ENCODE measurements at places on chromosomes 1 and 21.

- DNase-seq: no peak
These were observed 30.3 kb upstream of the FAM78B start for GRCh38 chr1:166197141-166197540.

DNA sequence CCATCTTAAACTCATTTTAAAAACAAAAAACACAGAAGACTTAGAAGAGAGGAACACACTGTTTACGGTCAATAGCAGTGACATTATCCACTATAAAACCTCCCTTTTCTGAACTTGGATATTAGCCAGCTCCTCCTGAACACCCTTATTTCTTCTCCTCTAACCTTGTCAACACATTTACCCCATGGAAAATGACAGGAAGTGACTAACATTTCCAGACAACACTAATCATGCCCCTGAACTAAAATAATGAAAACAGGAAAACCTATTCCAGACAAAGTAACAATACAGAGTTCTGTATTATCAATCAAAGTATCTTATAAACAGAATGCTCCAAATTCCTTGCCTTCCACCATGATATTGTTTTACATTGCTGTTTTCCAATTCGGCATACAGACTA, 45.3 kb downstream of the PALMD start:
- DNase-seq: no peak

- DNase-seq: no peak
These were observed 3.0 kb downstream of the BEST4 start for GRCh38 chr1:44785029-44785380.

- DNase-seq: no peak
These were observed 13.7 kb downstream of the CD34 start for GRCh38 chr1:207897188-207897587.

DNA sequence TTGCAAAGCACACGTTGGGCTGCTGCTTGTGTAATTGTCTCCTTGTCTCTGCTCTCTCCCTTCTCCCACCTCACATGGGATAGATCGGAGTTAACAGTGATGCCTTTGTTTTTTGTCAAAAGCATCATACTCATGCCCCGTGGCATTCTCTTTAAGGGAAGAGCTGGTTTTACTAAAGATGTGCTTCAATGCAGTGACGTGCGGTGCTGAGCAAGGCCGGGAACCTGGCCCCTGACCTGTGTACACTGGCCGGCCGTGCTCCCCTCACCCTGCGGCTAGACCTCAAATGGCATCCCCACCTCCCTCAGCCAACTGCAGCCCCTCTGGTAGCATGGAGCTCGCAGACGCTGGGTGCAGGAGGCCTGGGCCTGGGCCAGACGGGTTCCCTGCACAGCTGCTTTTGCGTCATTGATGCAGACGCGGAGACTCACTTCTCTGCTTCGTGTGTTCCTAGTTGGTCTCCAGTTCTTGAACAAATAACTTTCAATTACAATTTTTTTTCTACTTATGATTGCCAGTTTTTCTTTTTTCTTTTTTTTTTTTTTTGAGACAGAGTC, 19.9 kb downstream of the AGPAT3 start:
- DNase-seq: no peak

DNA sequence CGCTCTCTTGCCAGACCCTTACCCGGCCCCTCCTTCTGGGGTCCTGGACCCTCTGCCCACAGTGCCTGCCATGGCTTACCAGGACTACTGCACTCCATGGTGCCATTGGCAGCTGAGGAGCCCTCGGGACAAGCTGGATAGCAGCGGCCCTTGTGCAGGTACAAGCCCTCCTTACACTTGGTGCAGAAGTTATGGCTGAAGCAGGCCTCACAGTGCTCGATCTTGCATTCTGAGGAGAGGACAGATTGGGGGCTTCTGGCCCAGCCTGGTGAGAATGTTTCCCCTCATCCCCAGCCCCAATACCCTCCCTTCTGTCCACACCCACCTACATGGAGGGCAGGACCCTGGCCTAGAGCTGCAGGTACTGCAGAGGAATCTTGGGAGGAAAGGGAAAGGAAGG, 18.4 kb upstream of the GNL2 start:
- DNase-seq: no peak

DNA sequence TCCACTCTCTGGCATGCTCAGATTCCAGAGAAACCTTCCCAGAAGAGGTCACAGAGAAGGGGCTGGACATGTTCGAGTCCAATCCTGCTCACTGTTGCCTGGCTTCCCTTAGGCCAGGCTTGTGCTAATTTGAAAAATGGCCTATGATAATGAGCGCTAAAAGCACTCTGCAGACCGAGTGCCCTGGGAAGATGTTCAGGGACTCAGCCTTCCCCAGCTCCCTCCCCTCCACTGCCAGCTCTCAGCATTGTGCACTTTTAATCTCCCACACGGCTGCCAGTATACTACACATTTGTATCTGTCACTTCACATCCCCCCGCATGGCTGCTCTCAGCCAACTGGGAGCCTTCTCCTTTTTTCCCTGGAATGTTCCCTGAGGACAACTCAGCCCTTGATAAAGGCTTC, 24.1 kb downstream of the FAM163A start:
- no peak for DNase-seq

DNA sequence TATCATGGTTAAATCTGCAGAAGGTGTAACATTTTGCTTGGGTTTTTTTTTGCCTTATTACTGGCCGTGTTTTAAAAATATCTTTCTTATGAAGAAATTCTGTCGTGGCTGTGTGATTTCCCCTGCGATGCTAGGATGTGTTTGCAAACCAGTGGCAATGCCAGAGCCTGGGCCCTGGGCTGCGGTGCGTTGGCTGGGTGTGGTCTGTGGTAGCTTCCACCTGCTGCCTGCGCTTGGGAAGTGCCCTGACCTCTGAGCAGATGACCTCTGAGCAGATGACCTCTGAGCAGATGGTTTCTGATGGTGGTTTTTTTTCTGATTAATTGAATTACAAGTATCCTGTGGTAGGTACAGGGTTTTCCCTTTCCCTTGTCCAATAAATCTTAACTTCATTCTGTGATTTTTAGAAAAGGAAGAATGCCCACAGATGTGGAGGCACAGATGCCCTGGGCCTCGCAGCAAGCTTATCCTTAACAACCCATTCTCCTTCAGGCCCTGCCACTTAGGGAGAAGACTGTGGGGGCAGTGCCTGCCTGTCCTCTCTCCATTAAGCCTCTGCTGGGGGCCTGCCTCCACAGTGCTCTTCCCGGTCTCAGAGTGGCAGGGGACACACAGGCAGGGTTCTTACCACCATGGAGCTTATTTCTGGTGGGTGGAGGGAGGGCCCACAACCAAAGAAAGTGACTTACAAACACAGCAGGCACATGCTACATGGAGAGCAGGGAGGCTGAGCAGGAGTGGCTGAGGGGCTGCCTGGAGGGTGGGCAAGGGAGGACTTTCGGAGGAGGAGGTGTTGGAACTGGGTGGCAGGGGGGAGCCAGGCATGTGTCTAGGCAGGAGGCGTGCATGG, 81.7 kb downstream of the PCBP3 start:
- no peak for DNase-seq

DNA sequence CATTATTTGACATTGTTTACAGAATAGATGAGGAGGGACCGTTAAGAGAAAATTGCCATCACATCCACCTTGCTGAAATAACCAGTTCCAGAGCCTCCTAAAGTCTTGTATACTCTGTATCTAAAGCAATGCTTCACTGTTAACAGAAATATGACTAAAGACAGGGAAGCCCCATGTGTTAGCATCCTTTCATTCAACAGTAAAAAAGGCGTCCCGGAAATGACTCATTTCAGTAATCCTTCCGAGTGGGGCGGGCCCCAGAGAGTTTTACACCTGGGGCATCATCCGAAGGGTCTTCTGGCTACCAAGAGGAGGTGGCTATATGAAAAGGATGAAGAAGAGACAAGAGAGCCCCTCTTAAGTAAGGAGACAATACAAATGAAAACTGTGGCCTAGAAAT, 227.2 kb downstream of the SLC45A1 start:
- DNase-seq: peak; percentile 51

DNA sequence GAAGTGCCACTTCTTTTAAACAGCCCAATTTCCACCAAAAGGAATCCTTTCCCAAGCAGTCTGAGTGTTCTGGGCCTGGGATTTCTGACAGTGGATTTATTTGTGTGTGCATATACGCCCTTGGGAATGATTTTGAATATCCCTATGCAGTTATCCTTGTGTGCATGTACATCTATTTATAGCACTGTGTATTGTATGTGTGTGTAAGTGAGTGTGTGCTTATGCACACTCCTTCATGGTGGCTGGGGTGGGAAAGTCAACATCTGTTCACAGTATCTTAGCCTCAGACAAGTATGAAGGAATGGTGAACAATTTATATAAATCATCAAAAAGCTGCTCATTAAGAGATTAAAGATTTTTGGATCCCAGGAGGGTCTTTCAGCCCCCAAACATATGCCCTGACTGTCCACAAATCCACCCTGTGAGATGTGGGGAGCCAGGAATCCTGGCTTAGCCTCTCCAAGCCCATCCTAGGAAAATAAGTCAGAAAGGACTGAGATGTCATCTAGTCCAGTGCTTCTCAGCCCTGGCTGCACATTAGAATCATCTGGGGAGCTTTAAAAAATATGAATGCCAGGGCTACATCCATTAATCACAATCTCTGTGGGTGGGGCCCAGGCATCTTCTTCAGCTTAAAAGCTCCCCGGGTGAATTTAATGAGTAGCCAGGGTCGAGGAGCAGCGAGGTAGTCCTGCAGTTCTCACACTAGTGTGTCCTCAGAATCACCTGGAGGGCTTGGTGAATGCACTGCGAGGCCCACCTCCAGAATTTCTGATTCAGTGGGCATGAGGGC, 101.4 kb downstream of the PLXNA2 start:
- DNase-seq: no peak

DNA sequence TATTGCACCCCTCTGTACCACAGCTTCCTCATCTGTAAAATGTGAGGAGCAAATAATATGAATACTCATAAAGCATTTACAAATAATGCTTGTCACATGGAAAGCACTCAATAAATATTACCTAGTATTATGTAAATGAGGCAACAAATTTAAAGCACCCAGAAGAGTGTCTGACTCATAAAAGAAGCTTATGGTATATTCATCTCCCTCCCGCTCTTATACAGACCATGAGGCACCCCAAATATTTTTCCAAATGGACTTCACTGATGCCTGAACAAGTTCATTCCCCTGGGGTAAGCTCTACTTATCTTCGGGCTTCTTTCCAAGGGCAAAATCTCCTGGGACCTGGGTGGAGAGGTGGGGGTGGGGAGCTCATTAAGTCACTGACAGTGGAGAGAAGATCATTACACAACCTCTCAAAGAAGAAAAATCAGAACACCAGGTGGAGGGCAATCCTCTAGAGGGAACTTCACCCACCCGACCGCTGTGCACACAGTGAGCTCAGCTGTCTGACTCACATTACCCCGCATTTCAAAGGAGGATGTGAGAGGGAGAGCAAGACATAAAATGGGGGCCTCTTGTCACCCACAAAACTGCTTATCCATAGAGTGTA, 166.2 kb downstream of the ASTN1 start:
- no peak for DNase-seq

DNA sequence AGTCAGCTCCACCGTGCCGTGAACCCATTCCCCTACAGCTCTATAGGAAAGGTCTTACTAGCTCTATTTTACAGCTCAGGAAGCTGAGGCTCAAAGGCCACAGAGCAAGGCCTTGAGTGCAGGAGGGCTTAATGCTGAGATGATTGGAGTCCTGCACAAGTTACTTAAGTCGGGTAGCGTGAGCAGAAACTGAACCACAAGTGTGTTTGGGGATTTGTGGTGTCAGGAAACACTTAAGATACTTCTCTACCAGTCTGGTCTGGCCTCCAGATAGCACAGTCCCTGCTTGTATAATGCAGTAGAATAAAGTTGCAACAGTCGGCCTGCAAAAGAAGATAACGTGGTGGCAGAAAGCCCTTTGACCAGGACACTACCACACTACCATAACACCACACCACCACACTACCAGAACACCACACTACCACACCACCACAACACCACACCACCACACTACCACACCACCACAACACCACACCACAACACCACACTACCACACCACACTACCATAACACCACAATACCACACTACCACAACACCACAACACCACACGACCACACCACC, 118.1 kb downstream of the SPSB1 start:
- DNase-seq: no peak

DNA sequence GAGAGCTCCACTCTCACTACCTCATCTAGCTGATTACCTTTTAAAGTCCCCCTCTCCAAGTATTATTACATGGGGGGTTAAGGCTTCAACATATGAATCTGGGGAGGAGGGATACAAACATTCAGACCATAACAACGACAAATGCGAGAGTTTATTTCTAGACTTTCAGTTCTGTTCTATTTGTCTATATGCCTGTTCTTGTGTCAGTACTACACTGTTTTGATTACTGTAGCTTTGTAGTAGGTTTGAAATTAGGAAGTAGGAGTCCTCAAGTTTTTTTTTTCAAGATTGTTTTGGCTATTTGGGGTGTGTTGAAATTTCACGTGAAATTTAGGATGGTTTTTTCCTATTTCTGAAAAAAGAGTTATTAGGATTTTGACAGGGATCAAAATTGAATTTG, 16.3 kb downstream of the ZMYM4 start:
- no peak for DNase-seq
